ENCODE measurements at places on chromosomes 11 and 22.

DNA sequence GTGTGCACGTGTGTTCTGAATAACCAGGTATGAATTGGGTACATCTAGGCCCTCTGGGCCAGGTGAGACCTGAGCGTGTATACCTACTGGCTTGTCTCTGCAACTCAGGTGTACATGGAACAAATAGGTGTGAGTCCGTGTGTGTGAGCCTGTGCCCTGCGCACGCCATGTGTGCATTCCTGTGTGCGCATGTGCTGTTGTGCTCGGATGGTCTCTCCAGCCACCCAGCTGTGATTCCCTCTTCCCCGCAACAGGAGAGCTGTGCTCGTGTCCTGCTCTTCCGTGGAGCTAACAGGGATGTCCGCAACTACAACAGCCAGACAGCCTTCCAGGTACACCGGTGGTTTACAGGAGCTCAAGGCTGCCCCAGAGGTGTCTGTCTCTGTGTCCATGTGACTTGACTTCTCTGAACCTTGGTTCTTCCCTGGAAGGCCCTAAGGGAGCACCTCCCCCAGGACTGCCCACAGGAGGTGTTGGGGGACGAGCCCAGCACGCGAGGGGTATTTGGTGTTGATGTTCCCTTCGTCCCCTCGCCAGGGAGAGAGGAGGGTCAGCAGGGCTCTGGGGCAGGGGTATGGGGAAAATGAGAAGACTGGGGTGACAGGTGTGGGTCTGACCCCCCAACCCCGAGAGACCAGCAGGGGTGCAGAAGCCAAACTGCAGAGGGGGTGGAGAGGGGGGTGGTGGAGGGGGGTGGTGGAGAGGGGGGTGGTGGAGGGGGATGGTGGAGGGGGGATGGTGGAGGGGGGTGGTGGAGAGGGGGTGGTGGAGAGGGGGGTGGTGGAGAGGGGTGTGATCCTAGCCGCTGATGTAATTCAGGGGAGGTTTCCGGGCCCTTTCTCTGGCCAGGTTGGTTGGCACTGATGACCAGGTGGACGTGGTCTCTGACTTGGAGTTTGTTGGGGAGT, 10.7 kb downstream of the SHANK3 start:
- no peak for DNase-seq

DNA sequence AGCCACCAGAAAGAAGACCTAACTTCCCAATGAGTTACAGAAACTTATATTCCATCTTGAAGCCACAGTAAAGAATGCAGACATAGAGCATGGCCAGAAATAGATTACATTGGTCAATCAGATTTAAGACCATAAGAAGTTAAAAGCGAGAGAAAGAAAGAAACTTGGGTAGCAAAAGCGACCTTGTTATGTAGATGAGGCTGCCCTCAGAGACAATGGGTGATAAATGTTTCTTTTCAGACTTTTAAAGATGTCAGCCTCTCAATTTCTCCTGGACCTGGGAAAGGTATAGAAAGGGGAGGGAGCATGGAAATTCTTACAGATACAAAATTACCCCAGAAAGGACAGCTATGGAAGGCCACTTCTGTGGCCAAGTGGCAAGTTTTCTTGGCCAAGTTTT, 732.6 kb upstream of the LUZP2 start:
- DNase-seq, result no peak

DNA sequence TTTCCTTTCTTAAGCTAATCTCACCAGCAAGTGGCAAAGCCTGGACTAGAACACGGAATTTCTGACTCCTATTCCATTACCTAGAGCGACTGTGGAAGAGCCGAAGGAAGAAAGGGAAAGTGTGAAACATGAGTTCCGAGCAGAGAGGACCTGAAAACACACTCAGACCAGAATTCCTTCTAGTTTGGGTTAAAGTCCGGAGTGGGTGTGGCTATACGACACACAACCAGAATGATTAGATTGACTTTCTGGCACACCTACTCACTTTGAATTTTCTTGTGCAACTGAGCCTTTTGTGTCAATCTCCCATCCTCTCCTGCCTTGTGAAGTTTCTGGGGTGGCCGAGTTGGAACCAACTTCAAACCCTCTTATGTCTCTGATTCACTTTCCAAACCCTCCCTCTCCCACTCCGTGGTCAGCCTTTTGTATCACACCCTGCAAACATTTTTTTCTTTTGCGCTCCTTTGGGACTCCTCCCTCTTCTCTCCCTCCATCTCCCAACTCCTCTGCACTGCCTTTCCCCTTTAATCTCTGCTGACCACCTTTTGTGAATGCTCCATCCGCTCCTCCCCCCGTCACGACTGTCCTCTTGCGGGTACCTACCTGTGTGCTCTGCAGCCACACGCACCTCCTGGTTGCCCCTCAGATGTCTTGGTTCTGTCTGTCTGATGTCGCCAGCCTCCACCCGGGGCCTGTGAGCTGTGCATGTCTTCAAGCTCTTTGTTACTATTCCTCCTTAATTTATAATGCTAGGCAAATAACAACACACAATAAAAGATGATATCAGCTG, 86.3 kb upstream of the BLID start:
- DNase-seq, result no peak

- DNase-seq, result no peak
Observed at GRCh38 chr11:26936109-26936508, 57.8 kb upstream of the FIBIN start.

DNA sequence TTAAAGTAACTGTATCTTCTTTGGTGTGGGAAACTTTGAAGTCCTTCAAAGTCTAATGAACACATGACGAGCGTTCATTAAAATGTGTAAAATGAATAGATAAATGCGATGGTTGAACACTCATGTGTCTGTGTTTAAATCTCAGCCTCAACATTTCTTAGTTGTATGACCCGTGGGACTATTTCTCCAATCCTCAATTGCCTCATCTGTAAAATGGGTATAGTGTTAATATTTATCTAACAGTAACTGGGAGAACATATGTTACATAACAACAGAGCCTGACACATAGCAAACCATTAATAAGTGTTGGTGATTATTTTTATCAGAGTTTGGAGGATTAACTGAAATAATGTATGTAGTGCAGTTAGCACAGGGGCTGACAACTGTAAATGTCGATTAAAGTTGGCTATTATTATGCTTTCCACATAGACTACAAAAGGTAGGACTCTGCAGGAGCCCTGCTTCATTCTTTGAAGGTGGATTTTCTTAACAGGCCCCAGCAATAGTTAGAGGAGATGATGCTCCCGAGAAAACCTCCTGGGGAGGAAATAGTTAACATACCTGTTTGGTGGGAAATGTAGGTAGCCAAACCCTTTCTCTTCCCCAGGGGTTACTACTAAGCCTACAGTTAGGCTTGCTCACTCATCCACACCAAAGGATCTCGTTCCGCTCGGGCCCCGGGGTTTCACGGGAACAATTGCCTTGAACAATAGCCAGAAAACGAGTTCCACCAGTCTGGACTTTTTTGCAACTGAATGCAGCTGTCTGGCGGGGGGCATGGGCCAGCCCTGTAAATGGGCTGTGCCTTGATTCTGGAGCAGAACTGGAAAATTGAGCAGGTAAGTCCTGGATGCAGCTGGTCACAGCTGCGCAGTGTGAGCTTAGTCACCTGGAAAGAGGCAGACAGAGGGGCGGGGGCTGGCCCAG, 133.4 kb downstream of the DBX1 start:
- no peak for DNase-seq

Data from stimulated activated CD4-positive, alpha-beta T cell treated with anti-CD3 and anti-CD28 coated beads, Interleukin-4, amount 100 ng/mL, for 4 hours (primary cell).